ENCODE measurements at places on chromosomes 3 and 15. TPM values are rescaled to one million over a fixed set of nuclear protein-coding genes. Genes with fewer than 3 reads are reported as not detected.
A peak's percentile ranks its signal among the peaks of the same experiment; 100 is the strongest.

GRCh38 chr15:31752905-31753304 is 277.4 kb upstream of the CHRNA7 start:
- no peak for DNase-seq

DNA sequence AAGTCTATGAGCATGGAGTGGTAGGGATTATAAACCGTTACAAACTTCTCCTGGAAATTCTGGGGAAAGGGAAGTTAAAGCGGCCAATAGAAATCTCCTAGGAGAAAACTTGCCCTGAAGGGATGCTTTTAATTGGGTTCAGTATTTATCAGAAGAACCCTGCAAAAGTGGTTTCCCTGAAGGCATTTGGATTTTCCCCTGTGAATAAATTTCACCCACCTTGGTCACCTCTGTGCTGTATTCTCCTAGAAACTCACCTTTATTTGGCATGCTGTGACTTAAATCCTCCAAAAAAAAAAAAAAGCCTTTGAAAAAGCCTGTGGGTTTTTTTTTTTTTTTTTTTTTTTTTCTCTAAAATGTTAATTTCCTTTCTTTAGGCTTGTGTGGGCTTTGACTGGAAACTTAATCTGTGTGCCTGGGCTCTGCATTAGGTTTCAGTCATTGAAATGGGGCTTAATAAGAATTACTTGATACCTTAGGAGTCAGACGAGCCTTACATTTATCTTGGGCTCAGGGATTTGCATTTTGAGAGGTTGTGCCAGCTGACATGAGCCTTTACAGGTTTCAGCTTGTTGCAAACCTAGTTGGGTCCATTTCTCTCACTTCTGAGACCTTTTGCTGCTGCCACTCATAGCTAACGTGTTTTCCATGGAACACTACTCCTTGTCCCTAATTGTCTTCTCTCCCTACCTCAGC is 22.0 kb downstream of the TGFBR2 start:
- DNase-seq: no peak

- DNase-seq: no peak
Observed at GRCh38 chr15:66733976-66734375, 31.9 kb downstream of the SMAD6 start.

- no peak for DNase-seq
Observed at GRCh38 chr15:63539521-63539920, 35.1 kb downstream of the USP3 start.

- DNase-seq: no peak
Observed at GRCh38 chr3:39166932-39167532, 13.6 kb upstream of the CSRNP1 start.

DNA sequence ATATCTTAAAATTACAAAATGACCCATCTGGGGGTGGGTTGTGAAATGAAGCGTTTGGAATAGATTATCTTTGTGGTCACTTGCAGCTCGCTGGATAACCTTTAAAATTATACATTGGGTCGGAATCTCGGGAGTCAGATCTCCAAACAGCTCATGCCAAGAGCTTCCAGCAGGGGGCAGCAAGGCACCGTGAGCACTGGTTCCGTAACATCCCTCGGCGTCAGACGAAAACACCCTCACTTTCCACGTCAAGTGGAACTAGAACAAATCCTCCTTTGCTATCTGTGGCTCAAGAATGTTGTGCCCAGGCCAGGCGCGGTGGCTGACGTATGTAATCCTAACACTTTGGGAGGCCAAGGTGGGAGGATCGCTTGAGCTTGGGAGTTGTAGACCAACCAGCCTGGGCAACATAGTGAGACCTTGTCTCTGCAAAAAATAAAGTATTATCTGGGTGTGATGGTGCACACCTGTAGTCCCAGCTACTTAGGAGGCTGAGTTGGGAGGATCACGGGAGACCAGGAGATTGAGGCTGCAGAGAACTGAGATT is 31.1 kb downstream of the UMPS start:
- DNase-seq: peak; percentile 89

DNA sequence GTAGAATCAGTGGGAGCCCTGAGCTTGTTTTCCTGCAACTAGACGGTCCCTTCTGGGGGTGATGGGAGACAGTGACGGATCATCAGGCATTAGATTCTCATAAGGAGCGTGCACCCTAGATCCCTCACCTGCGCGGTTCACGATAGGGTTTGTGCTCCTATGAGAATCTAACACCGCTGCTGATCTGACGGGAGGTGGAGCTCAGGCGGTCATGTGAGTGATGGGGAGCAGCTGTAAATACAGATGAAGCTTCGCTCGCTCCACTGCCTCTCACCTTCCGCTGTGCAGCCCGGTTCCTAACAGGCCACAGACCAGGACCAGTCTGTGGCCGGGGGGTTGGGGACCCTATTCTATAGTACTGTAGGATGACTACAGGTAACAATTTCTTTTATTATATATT is 154.7 kb downstream of the CHSY1 start:
- no peak for DNase-seq

- no peak for DNase-seq
Observed at GRCh38 chr3:188817935-188818269, 353.9 kb upstream of the TPRG1 start.

DNA sequence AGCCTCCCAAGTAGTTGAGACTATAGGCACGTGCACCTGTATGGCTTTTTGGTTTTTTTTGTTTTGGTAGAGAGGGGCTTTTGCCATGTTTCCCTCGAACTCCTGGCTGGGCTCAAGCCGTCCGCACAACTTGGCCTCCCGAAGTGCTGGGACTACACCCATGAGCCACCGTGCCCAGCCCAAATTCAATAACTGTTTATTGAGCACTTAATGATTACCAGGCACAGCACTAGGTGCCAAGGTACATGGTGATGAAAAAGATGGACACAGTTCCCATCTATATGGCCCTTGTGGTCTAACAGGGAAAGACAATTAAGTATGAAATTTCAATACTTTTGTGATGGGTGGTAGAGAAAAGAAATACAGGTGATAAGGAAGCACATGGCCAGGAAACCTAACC is 35.8 kb upstream of the ZNF148 start:
- DNase-seq: no peak

DNA sequence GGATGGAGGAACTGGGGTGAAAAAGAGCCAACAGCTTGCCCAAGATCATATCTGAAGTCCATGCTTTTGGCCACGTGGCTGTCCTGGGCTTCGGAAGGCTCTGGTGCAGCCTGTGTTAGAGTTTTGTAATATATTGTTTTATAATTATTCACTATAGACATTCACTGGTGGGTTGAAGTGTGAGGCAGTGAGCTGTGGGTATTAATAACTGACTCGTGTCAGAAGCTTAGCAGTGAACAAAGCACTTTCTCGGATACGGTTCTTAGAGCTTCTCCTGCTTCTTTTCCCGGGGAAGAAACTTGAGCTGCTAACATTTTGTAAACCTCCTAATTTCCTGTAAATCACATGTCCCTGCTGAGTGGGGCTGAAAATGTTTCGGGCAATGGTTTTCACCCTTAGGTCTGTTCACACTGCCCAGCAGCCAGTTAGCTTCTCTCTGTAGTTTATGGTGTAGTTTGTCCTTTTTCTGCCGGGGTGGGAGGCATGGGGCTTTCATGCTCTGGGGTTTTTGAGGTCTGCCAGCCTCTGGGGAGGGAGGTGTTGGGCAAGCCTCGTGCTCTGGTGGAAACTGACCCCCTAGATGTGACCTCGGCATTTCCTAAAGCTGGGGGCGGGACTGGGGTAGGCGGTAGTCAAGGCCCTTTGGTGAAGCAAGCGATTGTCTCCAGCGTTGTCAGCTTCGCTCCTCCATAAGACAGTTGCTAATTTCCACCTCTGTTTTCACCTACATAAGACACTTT is 1.7 kb downstream of the MRAS start:
- DNase-seq: no peak

DNA sequence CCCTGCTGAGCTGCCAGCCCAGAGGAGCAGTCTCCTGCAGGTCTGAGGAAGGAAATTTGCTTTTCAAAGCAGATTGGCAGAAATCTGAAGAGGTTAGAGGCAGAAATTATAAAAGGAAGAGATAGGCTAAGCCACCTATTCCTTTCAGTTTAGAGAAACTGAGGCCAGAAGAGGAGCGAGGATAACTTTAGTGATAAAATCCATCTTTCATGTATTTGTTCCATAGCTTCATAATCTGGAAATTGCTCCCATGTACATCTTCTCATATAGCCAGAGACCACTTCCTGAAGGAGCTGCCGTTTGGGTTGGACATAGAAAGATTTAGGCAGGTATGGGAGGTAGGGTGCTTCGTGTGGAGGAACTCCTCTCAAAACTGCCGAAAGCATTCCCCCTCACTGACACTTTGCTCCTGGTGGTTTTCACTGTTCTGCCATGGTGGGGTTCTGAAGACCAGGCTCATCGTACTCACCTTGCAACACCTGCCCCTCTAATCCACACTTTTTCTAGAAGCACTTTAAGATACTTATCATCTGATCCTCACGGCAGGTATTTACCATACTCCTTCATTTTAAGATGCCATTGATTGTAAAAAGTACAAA is 670 bp upstream of the ACAP2 start:
- DNase-seq: no peak

DNA sequence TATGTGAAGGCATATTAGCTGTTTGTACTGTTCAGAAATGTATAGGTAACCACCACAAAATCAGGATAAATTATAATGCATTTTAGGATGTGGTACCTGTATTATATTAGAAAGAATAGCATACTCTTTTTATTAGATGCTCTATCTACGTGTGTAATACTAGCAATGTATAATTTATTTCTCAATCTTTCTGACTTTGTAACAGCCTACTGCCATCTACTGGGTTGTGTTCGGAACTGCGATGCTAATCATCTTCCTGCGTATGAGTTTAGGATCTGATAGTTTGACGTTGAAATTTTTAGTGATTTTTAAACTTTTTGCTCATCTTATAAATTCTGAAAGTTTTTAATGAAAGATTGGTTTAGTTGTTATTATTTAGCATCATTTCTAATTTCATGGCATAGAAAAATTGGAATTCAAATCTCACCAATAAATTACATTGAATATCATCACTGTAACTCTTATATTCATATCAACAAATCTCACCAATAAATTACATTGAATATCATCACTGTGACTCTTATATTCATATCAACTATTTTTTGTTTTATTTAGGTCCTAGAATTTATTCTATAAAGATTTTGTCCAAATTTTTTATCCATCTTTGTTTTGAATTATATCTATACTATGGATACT is 322.7 kb upstream of the ZNF717 start:
- DNase-seq: no peak

- no peak for DNase-seq
Observed at GRCh38 chr15:48989170-48989569, 25.5 kb upstream of the SHC4 start.

DNA sequence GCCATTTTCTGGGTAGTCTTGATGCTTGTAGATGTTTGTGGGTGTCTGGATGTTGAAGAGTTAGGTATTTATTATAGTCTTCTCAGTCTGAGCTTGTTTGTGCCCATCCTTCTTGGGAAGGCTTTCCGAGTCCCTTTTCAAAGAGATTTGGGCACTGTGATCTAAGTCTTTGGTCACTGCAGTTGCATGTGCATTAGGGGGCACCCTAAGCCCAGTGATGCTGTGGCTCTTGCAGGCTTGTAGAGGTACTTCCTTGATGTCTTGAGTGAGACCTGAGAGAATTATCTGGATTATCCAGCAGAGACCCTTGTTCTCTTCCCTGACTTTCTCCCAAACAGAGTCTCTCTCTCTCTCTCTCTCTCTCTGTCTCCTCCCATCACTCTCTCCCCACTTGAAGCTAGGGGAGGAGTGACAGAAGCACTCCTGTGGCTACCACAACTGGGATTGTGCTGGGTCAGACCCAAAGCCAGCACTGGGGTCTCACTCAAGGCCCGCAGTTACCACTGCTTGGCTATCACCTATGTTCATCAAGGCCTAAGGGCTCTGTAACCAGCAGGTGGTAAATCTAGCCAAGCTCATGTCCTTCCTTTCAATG is 68.5 kb downstream of the TMCO5A start:
- DNase-seq: no peak

GRCh38 chr3:165751637-165752036 is 85.6 kb downstream of the BCHE start:
- no peak for DNase-seq

DNA sequence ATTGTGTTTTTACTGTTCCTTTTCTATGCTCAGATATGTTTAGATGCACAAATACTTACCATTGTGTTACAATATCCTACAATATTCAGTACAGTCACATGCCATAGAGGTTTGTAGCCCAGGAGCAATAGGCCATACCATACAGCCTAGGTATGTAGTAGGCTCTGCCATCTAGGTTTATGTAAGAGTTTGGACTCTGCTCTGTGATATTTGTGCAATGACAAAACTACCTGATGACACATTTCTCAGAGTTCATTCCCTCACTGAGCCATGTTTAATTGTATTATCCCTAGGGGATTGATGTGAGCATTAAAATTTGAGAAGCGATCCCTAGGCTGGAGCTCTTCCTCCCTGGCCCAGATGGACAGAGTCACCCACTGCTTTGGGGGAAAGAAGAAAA is 270.0 kb upstream of the PROK2 start:
- DNase-seq: no peak

DNA sequence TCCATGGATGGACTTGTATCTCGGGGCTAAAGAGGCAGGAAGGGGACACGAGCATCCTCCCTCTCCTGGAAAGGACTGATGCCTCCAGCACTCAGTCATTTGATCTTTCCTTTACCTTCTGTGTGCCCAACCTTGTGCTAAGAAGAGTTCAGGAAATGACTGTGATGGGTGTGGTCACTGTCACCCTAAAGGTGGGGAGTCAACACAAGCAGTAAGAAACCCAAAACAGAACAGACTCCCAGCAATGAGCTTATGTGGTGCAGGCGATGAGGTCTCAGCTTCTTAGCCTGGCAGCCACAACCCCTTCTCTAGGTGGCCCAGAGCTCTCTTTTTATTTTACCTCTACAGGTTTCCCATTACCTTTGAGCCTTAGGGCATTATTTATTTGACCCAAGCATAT is 3.8 kb downstream of the MPI start:
- DNase-seq: no peak

DNA sequence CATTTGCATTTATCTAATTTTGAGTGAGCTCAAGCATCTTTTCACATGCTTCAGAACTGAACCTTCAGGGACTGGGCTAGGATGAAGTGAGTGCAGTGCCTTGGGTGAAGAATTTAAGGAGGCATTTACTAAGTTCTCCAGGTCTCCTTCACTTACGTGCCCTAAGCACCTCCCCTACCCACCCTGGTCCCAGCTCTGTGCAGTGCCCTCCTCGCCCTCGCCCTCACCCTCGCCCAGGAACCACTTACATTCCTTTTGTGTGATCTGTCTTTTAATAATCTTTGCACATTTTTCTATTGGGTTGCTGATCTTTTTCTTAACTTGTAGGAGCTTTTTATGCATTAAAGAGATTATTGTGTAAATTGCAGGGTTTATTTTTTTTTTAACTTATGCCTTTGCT is 322.6 kb downstream of the THSD4 start:
- no peak for DNase-seq

Gene COL6A6
- total RNA-seq: 0.34 TPM

Gene POC1A
- total RNA-seq: 3.6 TPM

Gene RTP3
- total RNA-seq: not detected

Gene PLA2G4D
- 0.13 TPM for total RNA-seq

Gene KBTBD8
- total RNA-seq: 4.3 TPM

Gene ESYT3
- total RNA-seq: 0.94 TPM

Gene TLNRD1
- 15.1 TPM for total RNA-seq

Gene MOBP
- not detected for total RNA-seq

Gene ARPIN
- total RNA-seq: 30.0 TPM

All from ureter (tissue), 1 donor.